ENCODE measurements at places on chromosomes 5 and 9.

DNA sequence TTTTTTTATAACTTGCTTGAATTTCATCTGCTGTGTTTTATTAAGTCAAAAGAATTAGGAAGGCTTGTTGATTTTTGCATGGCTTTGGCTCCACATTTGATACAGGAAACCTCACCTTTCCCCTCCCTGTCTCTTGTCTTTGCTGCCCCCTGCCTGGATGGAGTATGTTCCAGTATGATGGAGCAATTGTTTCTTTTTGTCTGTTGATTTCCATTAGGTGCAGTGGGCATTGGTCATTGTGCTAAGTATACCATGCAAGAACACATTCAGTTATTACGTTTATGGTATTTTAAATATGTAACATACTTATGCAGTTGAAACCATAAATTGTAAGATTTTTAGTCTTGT lies 19.6 kb downstream of the TJP2 start:
- DNase-seq = no peak

DNA sequence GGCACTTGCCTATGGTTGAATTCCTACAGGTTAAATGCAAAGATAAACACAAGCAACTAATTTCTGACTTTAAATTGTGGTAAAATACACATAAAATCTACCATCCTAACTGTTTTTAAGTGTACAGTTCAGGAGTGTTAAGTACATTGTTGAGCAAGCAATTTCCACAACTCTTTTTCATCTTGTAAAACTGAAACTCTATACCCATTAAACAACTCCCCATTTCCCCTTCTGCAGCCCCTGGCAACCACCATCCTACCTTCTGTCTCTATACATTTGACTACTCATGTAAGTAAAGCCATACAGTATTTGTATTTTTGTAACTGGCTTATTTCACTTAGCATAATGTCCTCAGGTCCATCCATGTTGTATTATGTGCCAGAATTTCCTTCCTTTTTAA lies 38.5 kb upstream of the STX17 start:
- no peak for DNase-seq

DNA sequence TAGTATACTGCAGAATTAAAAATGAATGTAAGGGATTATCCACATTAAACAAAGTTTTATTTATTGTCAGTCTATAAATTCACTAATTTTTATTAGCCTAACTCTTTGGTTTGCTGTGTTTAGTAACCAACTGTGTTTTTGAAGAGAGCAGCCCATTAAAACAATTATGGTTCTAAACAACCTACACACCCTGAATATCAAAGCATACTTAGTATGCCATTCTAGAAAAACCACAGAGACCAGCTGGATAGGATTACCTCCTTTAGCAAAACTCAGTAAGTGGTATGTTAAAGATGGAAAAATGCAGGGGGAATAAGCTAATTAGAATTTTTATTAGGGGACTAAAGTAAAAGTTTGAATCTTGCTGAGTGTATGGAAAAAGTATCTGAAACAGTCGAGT lies 1981.7 kb upstream of the NUDT12 start:
- no peak for DNase-seq

- no peak for DNase-seq
Observed at GRCh38 chr5:74865256-74865803, 857 bp downstream of the FAM169A start.

DNA sequence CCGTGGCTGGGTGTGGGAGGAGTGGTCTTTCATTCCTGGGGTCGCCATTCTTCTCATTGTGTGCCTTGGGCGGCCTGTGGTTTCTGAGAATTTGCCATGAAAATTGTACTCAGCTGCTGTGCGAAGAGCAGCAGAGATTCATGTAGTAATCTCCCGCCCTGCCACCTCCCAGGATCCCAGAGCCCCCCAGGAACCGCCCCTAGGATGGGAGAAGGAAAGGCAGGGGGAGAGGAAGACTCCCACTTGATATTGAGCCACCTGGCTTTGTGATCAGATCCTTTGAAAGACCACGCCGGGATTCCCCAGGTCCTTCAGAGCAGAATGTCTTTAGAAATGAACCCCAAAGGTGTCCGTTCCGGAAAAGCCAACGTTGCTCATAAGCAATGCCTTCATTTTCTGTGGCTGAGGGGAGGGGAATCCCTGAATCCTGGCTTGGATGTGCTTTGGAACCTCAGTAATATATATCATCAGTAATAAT lies 27.6 kb downstream of the NEURL1B start:
- no peak for DNase-seq

DNA sequence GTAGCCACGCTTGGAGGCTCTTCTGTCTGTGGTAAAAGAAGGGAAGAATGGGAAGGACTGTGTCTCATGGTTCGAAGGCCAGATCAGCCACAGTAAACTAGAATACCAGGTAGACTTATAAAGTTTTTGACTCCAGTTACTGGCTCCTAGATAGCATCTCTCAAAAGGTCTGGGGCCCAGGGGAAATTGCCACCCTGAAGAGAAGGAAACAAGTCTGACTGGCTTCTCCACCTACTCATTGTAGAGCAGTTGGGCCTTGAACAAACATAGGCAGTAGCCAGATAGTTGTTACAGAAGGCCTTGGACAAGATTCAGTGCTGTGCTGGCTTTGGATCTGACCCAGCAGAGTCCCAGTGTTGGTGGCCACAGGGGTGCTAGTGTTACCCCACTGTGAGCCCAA lies 890.4 kb downstream of the EFNA5 start:
- DNase-seq = no peak

GRCh38 chr9:94973451-94973941 lies 247.0 kb downstream of the AOPEP start:
- DNase-seq = no peak

- no peak for DNase-seq
Observed at GRCh38 chr5:132298298-132299212, 4.4 kb downstream of the SLC22A4 start.

DNA sequence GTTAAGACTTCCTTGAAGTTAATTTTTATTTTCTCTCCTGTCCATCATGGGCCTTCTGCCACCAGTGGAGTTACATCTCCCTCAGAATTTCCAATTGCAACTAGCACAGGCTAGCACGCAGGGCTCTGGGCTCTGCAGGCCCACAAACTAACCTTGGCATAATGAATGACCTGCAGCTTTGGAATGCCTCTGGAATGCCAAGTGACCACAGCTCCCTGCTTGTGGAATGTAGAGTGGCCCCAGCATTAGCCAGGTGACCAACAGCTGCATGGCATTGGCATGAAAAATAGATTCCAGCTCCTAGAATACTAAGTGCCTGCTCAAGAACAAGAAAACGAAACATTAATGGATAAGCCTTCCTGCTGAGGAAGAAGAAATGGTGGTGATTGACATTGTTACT lies 726.1 kb downstream of the BRINP1 start:
- no peak for DNase-seq

GRCh38 chr5:107378218-107378899 lies 292.4 kb downstream of the EFNA5 start:
- no peak for DNase-seq

GRCh38 chr5:35626553-35626952 lies 8.9 kb downstream of the SPEF2 start:
- DNase-seq = no peak

- no peak for DNase-seq
Observed at GRCh38 chr9:86186696-86187095, 72.8 kb downstream of the C9orf153 start.

DNA sequence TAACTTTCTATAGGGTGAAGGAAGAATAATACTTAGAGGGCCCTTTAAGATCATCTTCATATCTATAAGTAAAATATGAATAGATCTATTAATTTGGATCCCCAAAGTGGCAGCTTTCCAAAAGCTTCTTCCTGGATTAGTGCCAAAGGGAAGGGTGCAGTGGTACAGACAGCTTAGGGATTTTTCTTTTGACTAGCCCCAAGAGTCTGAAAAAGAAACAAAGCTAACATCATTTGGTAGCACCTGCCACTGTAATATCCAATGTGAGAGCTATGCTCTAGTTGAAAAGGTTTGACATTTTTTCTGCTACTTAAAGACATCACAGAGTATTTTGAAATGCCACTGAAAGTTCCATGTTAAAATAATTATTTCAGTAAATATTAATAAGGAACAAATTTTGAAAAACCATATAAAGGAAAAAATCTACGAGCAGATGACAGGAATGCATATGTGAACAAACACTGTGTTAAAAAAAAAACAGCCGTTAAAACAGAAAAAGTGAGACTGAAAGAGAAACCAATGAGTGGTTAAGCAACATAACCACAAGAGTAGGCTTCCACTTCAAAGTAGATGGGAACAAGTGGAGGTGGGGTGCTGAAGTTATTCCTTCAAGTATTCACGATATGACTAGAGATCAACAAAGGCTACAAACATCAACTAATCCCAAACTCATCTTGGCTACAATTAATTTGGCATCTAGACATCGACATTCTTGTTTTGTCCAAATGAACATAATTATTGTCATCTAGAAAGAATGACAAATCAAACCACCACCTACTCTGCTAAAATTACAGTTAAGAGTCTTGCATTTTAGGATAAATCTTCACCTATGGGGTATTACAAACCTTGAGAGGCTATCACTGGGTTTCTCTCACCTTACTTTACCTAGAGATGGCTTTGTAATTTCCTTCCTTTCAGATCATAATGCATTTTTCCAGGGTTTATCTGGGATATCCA lies 137.5 kb downstream of the CPLANE1 start:
- DNase-seq = no peak

DNA sequence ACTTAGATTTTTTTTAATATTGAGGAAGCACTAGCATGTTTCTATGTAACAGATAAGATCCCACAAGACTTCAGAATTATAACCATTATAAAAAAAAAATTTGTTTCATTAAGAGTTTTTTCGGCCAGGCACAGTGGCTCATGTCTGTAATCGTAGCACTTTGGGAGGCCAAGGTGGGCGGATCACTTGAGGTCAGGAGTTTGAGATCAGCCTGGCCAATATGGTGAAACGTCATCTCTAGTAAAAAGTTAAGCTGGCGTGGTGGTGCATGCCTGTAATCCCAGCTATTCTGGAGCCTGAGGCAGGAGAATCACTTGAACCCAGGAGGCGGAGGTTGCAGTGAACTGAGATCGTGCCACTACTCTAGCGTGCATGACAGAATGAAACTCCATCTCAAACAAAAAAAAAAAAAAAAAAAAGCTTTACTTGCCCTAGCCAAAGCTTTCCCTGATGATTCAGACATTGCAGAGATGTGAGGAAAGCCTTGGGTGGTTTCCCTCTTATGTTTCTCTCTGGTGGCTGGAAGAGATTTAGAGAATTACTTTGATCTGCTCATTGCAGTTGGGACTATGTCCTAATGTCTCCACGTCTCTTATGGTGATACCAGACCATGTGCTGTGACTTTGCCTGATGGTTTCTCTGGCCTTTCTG lies 65.4 kb downstream of the EGFLAM start:
- no peak for DNase-seq

DNA sequence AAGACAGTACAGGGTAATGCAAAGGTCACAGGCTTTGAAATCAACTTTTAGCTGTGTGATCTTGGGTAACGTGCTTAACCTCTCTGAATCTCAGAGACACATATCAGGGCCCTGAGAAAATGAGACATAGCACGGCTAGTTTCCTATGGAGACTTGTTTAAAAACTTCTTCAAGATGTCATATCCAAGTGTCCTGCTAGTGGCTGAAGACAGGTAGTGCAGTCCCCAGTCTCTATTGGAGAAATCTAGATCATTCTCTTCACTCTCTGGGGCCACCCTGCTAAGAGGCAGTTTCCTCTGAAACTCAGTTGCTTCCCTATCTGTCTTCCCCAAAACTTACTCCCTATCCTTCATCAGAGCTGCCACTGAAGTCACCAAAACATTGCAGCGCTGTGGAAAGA lies 30.3 kb upstream of the GRXCR2 start:
- DNase-seq = no peak

DNA sequence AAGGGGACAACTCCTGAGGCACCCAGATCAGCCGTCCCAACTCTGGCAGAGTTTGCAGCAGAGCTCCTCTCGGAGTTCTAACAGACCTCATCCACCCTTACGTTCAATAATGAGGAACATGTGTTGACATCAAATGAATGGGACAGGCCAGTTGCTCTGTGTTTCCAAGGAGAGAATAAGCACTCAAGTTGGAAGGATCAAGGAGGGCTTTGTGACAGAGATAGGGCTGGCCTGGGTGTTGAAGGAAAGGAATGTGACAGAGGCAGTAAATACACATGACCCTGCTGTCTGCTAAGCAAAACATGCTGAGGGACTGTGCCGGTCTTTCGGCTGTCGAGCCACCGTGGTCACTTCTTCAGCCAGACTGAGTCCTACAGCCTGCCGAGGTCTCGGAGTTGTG lies 48.2 kb downstream of the GPR107 start:
- no peak for DNase-seq

- DNase-seq = no peak
Observed at GRCh38 chr9:11141357-11141756, 528.6 kb upstream of the PTPRD start.

- no peak for DNase-seq
Observed at GRCh38 chr5:132501961-132502931, 11.7 kb upstream of the IRF1 start.

DNA sequence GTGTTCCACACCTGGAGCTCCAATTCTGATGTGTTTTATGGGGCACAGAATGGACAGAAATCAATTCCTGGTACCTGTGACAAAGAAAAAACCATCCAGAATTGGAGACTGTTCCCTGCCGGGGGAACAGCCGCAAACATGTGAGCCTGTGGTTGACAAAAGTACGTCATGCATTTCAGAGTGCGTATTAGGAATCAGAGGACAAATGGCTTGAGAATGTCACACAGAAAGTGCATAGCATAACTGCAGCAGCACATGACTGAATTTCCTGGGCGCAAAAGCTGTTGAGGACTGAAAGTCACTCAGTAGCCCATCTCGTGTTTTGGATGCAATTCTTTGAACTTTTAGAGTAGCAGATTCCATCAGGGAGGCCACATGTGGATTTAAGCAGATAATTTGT lies 85.1 kb downstream of the TRIO start:
- no peak for DNase-seq
